Stimulated activated memory B cell treated with anti-CD40 and anti-IgM and Interleukin-4, amounts not matched to agents 10 μg/mL and 1 μg/mL and 100 μg/mL, for 72 hours (primary cell): ENCODE measurements at places on chromosomes 1 and 21.

GRCh38 chr1:53049574-53049967 is 12.4 kb upstream of the PODN start:
- no peak for ATAC-seq

GRCh38 chr1:81472387-81472786 is 328.3 kb upstream of the ADGRL2 start:
- no peak for ATAC-seq

DNA sequence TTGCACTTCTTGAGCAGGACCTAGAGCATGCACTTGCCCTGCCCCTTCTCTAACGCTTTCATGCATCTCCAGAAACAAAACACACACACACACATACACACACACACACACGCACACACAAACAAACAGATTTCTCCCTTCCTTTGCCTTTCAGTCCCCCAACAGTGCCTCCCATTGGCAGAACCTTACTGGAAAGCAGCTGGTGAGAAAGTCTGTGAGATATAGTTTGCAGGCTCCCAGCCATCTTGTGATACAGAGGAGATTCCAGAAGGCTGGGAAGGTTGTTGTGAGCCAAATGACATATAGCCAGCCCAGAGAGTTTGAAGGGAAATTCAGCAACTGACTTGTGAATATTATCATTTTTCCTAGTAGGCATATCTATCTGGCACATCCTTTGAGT is 35.9 kb upstream of the ZRANB2 start:
- ATAC-seq, result no peak

DNA sequence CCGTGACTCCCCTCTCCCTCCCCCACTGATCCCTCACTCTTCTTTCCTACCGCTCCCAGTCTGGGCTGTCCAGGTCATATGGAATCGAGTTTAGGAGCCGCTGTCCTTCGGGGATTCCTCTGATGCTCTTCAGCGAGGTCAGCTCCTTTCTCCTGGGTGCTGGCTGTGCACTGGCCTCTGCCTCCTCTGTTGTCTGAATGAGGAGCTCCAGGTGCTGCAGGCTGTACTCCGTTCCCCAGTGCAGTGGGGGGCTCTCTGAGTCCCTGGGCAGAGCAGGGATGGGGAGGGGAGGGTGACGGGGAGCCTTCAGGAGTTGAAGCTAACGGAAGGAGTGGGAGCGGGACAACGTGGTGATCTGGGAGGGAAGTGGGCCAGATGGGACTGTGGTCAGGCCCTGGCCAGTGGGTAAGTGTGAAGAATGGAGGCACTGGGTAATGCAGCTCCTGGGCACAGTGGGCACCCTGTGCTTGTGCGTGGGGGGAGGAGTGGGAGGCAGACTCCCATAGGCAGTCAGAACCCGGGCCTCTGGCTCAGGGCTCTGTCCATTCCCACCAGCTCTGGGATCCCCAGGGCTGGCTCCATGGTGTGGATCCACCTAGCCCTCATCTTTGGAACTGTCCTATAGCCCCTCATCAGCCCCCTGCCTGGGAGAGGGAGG is 59.5 kb upstream of the TLR5 start:
- ATAC-seq, result no peak

DNA sequence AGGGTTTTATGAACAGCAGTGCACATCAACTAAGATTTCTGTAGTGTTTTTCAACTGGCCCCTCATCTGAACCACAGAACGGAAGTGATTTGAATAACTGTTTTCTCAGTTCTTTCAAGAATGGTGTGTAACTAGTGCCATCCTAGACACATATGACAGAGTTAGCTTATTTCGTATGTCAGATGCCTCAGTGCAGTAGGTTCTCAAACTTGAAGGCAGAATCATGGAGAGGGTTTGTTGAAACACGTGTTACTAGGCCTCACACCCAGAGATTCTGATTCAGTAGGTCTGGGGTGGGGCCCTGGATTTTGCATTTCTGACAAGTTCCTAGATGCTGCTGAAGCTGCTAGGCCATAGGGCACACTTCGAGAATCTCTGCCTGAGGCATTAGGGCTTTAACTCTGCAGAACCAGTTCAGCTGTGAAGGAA is 49.0 kb downstream of the SCCPDH start:
- peak; percentile 86 for ATAC-seq

- no peak for ATAC-seq
Measured at GRCh38 chr21:25126564-25126963, 480.7 kb downstream of the MRPL39 start.

GRCh38 chr21:44085491-44086321 is 21.5 kb upstream of the PWP2 start:
- ATAC-seq, result no peak
